ENCODE measurements at places on chromosomes 7 and 10.

DNA sequence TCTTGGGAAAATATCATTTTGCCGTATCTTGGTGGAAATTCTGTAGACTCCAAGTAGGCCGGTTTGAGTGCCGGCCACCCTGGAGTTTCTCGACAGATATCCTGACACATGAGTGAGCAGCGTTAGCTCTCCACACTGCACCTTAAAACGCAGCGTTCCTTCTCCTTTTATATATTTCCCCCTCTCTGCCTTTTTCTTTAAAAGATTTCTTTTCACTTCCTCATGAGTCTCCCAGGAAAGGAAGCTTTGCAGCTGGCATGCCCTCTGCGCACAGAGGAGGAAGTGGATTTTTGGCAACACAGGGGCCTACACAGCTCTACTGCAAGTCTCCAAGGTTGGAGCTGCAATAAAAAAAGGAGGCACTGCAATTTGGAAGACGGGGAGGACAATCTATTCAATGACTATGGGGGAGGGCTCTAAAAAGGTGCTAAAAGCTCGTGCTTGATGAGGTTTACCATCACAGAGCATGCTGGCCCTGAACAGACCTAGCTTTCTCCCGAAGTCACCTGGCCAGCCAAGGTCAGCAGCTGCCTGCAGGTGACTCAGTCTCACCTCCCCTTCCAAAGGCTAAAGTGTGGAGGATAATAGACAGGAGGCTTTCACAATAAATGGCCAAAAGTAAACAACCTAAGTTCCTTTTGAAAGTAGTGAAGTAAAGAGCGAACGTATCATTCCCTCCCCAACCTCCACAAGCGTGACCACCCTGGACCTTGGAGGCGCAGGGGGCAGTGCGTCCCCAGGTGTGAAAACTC is 252.8 kb downstream of the ZMYND11 start:
- DNase-seq: no peak

DNA sequence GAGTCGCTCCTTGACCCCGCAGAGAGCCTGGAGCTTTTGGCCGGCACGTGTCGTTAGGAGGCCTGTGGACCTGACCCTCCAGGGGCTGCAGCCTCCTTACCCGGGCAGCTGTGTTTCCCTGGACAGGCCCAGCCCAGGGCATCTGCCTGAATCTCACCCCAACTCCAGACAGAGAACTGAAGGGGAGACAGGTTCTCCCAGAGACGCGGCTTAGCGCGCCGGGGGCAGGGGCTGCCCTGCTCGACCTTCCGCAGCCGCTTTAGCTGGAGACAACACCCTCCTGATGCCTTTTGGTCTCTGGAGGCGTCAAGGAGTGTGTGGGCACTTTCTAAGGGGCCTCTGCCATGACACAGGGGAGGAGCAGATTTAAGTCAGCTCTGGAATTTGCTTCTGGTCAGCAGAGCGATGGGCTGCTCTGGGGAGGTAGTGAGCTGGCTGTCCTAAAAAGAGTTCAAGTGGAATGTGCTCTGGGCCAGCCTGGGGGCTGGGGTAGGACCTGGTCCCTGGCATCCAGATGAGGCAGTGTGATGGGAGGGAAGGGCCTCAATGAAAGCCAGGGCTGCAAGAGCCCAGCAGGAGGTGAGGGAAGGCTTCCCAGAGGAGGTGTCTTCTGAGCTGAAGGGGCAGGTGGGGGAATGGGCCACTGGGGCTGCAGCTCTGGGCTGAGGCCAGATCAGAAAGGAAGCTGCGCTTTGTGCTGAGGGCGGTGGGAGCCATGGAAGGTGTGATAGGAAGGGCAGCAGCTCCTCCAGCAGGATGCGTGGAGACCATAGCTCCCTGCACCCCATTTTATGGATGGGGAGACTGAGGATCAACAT is 5.8 kb downstream of the GRIFIN start:
- DNase-seq: no peak

- DNase-seq: no peak
Observed at GRCh38 chr10:119274519-119275045, 67.2 kb downstream of the GRK5 start.

- no peak for DNase-seq
Observed at GRCh38 chr10:65033957-65034356, 1512.8 kb downstream of the REEP3 start.

- no peak for DNase-seq
Observed at GRCh38 chr7:134388336-134389019, 70.4 kb downstream of the AKR1B1 start.

DNA sequence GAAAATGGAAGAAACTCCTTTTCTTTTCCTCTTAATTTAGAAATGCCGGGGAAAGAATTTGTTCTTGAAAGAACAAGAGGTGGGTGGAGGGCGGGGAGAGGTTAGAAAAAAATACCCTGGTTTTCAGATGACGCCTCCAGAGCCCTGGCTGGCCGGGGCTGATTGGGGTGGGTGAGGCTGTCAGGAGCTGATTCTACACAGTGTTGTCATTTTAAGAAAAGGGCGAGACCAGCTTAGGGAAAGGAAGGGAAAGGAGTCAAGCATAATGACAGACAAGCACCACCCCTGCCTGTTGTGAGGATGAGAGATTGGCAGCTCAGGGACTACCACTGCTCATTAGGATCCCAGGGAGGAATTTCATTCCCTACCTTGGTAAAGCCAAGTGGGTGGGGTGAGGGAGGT is 9.9 kb upstream of the FAM180A start:
- no peak for DNase-seq

- DNase-seq: no peak
Observed at GRCh38 chr10:122910310-122910709, at the start of gene FAM24A. Gene FAM24A, plus strand, starts transcription at chr10:122910610. Its CDS starts 1,025 bp downstream, at chr10:122911635.

- DNase-seq: no peak
Observed at GRCh38 chr7:40405991-40406390, 271.2 kb downstream of the SUGCT start.

DNA sequence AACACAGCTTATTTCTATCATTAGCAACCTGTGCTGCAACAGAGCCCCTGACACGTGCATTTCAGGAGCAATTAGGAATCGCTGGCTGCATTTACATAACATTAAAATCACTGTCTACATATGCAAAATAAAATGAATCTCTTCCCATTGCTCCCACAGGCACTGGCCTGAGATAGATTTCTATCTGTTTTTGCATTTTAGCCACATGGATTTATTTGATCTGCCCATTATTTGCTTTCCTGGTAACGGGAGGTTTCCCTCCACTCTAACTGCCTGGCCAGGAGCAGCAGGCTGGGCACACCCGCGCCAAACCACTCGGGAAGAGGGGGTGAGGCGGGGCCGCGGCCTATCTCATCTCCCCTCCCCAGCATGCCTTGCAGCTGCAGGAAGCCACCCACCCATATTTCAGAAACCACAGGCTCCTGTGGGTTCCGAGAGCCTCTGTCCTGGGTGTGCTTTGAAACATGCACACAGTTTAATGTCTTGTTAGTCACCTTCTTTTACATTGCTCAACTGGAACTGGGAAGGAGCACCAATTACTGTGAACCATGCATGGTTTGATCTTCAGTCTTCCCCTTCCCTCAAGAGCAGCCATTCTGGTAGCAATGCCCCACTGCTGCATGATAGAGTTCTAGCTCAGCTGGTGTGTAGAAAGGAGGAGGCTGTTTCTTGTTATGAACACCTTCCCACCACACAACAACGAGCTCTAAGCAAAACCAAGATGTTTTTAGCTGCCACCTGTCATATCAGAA is 37.7 kb upstream of the IKZF1 start:
- peak; percentile 93 for DNase-seq

All from activated CD4-positive, alpha-beta T cell treated with anti-CD3 and anti-CD28 coated beads, Interleukin-2, amount 50 U/mL, for 16 hours (primary cell).